Kidney (tissue), 22 donors: ENCODE measurements at places on chromosomes 1 and 21. TPM values are rescaled to one million over a fixed set of nuclear protein-coding genes. Genes with fewer than 3 reads are reported as not detected.
A peak's percentile ranks its signal among the peaks of the same experiment; 100 is the strongest.

GRCh38 chr1:109214695-109215623, 1.2 kb downstream of the SARS1 start:
- peak; percentile 30 for DNase-seq

The PADI2 gene
- polyA plus RNA-seq = 11.7 TPM

DNA sequence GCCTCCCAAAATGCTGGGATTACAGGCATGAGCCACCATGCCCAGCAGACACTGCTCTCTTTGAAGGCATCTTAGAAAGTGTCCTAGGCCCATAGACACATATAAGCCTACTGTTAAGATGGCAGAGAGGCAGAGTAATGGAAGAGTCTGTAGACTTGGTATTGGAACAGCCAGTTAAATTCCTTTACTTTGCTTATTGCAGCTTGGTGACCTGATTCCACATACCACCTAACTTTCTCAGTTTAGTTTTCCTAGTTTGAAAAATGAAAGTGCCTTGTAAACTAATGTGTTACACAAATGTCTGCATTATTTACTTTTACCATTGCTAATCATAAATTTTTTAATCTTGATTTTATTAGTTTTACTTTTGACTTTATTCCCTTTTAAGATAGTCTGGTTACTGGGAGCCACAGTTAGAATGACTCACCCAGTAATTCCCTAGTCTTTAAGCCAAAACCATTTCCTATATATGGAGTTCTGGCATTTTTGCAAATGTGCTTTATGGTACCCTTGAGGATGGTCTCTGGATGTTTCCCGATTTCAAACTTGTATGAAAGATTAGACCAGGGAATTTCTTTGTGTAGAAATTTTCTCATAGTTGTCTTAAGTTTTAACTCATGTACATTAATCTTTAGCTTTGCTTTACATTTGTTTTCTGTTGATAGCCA, 6.4 kb downstream of the SMAP2 start:
- no peak for DNase-seq

GRCh38 chr1:109927356-109927755, 16.7 kb downstream of the CSF1 start:
- DNase-seq = no peak

The ZBTB48 gene
- 27.1 TPM for polyA plus RNA-seq

DNA sequence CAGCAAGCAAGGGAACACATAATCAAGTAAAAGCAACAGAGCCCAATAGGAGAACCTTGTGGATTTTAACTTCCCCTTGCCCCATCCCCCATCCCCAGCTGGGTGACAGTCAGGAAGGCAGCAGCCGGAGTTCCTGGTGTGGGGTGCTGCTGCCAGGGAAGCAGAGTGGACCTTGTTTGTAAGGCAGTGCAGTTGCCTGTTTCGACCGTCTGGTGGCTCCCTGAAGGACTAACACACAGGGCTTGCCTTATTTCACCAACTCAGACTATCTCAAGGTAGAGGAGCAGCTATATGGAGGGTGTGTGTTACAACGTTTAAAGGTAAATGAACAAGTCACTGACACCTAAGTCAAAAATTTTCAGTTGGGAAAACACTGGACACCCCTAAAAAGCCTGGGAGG, 6.6 kb downstream of the KRTAP10-8 start:
- DNase-seq = no peak

- DNase-seq = peak; percentile 92
These were observed 14.0 kb upstream of the THEMIS2 start for GRCh38 chr1:27858072-27858948.

The ANKRD35 gene
- polyA plus RNA-seq = 0.71 TPM

The ADAMTS5 gene
- 1.7 TPM for polyA plus RNA-seq

DNA sequence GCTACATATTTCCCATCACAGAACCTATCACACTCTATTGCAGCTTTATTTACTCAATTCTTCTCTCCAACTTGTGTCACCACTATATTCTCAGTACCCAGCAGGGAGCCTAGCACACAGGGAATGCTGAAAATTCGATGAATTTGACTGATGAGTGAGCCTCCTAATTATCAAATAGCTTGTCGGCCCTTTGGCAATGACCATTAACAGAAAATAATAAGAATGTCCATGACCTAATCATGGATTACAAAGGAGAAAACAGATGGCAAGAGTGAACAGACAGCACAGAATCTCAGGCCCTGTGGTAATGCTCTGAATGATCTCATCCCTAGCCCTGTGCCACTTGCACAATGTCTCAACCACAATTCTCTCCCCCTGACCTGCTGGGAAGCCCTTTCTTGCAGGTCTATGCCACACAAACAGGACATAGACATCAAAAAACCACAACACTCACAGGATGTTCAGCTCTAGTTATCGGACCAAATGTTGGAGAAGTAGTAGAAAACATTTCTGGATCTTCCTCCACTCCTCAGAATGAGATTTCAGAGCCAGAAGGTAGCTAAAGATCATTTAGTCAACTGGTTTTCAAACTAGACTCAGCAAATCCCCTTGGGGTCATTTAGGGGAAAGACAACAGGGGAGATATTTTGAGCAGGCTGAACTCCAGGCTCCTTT, 68.4 kb downstream of the LUZP1 start:
- DNase-seq = no peak

DNA sequence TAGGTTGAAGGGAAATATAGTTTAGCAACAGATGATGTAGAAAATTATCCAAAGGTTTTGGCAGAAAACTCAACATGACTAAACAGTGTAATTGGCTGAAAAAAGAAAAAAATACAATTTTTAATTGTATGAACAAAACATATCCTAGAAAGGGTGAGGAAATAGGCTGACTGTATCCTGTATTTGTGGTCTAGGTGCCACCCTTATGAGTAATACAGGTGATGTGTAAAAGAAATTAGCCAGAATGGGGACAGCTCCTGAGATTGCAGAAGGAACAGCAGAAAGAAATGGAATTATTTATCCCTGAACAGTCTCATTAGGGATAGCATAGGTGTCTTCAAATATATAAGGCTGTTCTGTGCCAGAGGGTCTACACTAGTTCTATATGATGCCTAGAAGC, 24.6 kb downstream of the DNASE2B start:
- DNase-seq = no peak

- peak; percentile 45 for DNase-seq
These were observed 75.0 kb downstream of the MRPS6 start for GRCh38 chr21:34148419-34148804.

GRCh38 chr1:20124456-20125057, 5.2 kb upstream of the PLA2G2D start:
- DNase-seq = no peak

- no peak for DNase-seq
These were observed 9.2 kb downstream of the PDXK start for GRCh38 chr21:43728154-43728466.

DNA sequence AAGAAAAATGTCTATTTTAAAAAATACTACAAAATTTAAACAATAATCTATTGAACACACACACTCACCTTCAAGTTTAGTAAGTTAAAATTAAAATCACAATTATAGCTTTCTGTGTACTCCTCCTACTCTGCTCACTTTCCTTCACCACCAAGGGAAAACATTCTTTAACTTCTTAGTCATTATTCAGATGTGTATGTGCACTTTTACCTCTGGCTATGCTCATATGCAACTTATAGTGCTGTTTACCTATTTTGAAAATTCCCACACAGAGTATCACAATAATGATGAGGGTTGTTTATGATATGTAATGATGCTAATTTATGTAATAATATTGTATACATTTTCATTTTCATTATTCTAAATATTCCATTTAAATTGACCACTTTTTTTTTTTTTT, 661.4 kb downstream of the MRPL39 start:
- no peak for DNase-seq

GRCh38 chr1:77961392-77961791, 17.5 kb downstream of the FUBP1 start:
- peak; percentile 19 for DNase-seq

DNA sequence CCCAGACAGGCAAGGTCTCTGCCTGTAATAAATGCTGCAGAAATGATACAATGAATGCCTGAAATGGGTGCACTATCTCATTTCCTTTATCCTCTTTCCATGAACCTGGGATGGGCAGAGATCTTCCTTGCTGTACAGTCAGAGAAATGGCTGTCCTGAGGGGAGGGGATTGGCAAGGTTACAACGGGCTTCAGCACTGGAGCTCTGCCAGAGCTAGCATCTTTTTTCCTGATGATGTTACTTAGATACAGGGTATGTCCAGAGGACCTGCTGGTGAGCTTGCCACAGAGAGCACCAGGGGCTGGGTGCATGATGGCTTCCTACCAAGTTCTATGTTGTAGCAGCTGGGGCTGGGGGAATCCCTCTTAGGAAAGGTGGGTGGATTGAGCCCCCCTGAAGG, 115.1 kb downstream of the PLXNA2 start:
- no peak for DNase-seq

DNA sequence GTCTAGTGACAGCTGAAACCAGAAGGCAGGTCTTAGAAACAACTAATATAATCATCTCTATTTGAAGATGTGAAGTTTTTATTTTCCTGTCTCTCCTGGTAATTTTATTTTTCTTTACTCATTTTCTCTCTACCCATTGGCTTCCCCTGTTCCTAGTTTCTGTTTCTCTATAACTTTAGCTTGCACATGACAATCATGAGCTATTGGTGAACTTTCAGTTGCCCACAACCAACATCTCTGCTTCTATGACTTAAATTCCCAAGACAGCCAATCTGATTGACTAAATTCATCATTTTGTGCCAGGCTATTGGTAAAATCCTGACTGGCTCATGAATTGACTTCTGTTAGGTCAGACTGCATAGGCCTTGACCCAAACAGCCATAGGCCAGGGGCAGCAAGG, 13.7 kb upstream of the ACADM start:
- no peak for DNase-seq

The AGL gene
- polyA plus RNA-seq = 9.1 TPM

The RC3H1 gene
- 2.5 TPM for polyA plus RNA-seq

GRCh38 chr1:55696181-55696754, 481.1 kb upstream of the USP24 start:
- DNase-seq = no peak

The TTC24 gene
- polyA plus RNA-seq = not detected

DNA sequence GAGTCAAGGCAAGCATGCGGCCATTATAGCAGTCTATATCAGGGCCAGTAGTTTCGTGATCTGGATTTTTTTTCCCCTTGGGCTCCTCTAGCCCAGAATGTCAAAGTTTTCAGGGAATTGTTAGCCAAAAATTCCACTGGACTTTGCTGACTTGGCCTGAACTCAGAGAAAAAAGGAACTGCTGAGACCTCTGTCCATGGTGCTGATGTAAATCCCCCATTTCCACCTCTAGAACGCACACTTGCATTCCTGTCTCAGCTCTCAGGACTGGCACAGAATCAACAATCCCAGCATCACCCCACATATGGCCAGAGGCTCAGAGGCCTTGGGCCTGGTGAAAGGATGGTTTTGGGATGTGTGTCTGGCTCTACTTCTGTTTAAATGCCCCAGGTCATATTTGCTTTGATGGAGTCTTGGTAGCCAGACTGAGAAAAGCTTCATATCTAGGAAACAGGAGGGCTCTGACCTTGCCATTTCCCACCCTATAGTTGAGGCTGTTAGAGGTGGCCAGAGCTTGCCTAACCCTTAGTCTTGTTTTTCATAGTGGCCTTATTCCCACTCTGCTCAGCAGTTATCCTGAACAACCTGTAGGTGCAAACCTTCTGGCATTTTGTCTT, 16.9 kb upstream of the EFCAB14 start:
- DNase-seq = peak; percentile 64

- no peak for DNase-seq
These were observed 203.9 kb downstream of the ZNF326 start for GRCh38 chr1:90198616-90199332.

The FCN3 gene
- polyA plus RNA-seq = 240 TPM

DNA sequence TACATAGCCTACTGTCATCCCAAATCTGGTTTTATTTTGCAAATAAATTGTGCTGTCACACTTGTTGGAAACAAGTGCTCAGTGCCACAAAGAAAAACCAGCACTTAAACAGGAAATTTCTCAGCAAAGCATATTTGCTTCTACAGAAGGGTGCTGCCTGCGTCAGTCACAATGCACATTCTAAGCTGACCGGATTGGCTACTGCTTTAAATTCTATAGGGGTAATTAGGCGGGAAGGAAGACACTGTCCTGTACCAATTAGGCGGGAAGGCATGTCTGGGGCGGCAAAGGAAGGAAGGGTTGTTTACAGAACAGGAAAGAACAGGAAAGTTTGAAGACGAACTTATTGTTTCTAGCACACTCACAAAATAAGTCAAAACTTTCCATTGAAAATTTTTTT, 2.8 kb downstream of the IFI16 start:
- no peak for DNase-seq

GRCh38 chr1:54371942-54372275, 34.3 kb downstream of the SSBP3 start:
- no peak for DNase-seq

DNA sequence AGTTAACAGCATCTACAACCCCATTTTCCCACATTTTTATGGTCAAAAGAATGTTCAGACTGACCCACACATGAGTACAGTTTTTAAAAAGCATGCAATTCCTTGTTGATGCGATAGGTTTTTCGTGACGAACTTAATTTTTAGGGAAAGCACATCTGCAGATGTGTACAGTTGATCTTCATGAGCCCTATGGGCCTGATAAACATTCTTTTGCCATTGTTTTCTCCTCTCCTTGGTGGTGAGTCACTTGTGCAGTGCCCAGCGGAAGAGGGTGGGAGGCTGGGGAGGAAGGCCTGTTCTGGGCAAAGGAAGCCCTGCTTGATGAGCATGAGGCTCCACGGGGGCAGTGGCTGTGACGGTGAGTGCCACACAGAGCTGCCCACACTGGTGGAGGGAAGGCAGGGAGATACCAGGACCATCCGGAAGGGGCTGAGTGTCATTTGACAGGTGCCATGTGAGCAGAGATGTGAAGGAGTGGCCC, 5.3 kb downstream of the ARF1 start:
- peak; percentile 26 for DNase-seq

The CFAP107 gene
- polyA plus RNA-seq = not detected

- no peak for DNase-seq
These were observed 36.7 kb downstream of the ERI3 start for GRCh38 chr1:44318097-44319088.
